NB4 (cell line): ENCODE measurements at places on chromosomes 16 and 17.

DNA sequence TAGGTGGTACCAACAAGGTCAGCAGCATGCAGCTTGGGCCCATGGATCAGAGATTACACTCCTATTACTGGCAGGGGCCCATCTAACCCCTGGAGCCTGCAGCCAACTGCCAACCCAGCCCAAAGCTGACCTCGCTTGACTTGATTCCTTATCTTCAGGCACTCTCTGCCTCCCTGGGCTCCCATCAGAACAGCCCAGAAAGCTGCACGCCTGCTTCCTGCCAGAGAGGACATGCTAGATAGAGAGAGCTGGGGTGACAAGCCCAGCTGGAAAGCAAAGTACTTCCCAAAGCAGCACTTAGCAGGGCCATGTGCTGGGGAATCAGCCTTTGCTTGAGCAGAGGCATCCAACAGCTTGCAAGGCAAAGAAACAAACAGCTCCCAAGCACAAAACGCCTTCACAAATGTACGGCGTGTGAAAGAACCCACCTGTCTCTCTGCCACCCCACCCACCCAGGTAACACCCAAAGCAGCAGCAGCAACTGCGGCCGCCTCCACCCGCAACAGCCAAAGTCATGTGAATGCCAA lies 74.2 kb upstream of the NLK start:
- no peak for DNase-seq

DNA sequence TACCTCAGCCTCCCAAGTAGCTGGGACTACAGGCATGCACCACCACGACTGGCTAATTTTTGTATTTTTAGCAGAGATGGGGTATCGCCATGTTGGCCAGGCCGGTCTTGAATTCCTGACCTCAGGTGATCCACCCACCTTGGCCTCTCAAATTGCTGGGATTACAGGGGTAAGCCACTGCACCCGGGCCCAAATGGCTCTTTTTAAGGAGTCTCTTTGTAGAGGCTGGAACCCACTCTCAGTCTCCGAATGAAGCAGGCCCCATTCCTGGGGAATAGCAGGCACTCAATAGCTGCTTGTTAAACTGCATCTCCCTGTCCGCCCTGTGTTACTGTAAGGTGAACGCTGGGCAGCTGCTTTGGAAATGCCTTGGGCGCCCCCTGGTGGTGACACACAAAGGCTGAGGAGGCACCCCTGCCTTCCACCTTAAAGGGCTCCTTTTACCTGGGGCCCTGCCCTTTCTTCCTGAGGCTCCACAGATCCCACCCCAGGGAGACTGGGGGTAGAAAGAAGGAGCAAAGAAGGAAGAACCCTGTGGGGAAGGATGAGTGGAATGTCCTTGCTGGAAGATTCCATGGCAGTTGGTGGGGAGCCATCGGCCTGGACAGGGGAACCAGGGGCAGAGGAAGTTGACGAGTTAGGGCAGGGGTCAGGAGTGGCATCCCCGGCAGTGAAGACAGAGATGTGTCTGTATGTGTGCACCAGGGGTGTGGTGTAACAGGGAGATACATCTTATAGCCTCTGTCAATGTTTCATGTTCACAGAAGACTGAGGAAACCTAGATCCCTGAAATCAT lies 6.1 kb upstream of the SP2 start:
- peak; percentile 83 for DNase-seq

DNA sequence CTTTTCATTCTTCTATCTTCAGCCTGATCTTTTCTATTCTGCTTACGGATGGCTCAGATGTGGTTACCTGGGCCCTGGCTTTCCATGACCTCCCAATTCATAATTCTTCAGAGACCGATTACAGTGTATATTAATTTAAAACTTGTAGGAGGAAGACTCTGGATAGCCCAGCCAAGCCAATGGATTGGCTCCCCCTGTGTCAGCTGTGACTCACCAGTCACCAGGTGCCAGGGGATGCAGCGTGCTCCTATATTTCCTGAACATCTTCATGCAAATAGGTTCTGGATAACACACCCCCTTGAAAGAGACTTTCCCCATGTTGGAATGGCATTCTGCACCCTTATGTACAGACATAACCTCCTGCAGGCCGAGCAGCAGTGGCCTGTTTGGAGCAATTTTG lies 208.3 kb upstream of the WSCD1 start:
- no peak for DNase-seq

GRCh38 chr17:76416899-76417298 lies 32.5 kb downstream of the SPHK1 start:
- no peak for DNase-seq

DNA sequence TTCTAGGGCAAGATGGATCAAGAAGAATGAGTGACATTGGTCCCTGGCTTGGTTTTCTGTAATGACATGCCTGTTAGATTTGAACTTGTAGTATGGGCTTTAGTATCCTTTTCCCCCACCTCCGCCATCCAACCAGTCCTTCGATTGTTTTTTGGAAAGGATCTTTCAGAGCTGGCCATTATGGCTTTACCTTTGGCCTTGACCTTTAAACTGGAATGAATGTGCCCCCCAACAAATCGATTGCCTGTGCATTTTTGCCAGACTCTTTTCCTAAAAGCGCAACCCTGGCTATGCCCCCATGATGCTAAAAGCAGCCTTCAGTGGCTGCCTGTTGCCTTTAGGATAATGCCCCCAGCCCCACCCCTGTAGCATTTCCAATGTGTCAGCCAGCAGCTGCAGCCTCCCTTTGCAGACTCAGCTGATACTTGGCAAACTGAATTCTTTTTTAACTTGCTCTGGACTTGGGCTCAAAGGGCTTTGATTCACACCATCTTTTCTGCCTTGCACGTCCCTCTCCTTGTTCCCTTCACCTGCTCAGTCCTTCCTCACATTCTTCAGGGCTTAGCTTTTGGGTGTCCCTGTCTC lies 4.0 kb downstream of the GPRC5C start:
- DNase-seq = no peak

GRCh38 chr17:79752175-79752574 lies 21.4 kb downstream of the ENPP7 start:
- DNase-seq = no peak
